ENCODE measurements at places on chromosomes 6 and 20. TPM values are rescaled to one million over a fixed set of nuclear protein-coding genes. Genes with fewer than 3 reads are reported as not detected.
A peak's percentile ranks its signal among the peaks of the same experiment; 100 is the strongest.

DNA sequence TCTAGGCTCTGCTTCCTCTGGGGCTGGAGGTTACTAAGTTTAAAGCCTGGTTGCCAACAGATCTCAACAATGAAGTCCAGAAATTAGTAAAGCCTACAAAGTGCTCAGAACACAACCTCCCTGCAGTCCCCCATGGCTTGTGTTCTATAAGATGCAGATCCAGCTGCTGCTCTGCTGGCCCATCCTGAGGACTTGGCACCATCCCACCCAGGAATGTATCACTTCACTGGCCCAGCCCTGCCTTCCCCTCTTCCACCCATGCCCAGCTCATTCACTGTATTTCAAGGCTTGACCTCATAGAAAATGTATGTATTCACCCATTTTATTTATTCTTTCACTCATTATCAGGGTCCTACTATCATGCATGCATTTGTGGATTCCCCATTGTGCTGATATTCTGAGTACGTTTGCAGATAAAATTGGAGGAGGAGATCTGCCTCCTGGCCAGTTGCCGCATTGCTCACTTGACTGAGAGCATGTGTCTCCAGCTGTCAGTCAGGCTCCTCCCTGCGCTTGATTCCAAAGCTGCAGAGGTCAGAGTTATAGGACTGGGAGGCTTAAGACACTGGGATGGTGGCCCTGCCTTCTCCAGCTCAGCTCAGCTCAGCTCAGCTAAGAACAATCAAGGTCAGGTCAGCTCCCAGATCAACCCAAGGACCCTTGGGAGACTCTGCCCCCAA, 104.8 kb downstream of the MAFB start:
- H3K4me1 ChIP-seq: no peaks in the 10 kb centered on the region
- DNase-seq: no peak
- peaks cover 5% of the 10 kb centered on the region for H3K27me3 ChIP-seq

Gene ADGRB3
- total RNA-seq: 0.87 TPM

GRCh38 chr6:135008072-135008940, 46.3 kb downstream of the HBS1L start:
- no peak overlapping the region for H3K4me3 ChIP-seq
- no peak for DNase-seq
- H3K27me3 ChIP-seq: no peaks in the 10 kb centered on the region
- H3K27ac ChIP-seq: no peak overlapping the region

DNA sequence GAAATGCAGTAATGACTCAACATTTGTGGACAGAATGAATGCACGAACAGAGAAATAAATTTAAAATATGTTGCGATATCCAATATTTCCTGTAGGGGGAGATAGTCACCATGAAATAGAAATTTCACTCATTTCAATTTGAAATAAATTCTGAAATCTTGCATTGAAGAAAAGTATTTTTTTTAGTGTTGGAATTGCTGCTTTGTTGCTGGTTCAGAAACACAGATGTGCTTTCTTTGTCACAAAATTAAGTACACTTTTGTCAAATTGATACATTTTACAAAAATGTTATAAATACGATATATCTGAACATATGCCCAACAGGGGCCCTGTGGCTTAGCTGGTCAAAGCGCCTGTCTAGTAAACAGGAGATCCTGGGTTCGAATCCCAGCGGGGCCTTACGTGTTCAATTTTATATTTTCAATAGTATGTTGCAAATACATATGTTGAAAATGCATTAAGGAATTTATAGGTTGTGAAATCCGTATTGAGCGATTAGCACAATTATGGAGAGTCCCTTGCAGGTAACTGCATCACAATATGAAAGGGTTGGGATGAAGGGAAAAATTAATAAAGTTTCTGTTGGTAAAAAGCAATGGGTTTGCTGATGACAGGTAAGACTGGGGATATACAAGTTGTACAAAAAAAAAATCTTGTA, 85.4 kb upstream of the PRSS16 start:
- no peaks in the 10 kb centered on the region for H3K36me3 ChIP-seq
- H3K27ac ChIP-seq: no peak overlapping the region
- DNase-seq: peak; percentile 53
- H3K4me1 ChIP-seq: peaks cover 5% of the 10 kb centered on the region
- H3K27me3 ChIP-seq: peaks cover 4% of the 10 kb centered on the region

DNA sequence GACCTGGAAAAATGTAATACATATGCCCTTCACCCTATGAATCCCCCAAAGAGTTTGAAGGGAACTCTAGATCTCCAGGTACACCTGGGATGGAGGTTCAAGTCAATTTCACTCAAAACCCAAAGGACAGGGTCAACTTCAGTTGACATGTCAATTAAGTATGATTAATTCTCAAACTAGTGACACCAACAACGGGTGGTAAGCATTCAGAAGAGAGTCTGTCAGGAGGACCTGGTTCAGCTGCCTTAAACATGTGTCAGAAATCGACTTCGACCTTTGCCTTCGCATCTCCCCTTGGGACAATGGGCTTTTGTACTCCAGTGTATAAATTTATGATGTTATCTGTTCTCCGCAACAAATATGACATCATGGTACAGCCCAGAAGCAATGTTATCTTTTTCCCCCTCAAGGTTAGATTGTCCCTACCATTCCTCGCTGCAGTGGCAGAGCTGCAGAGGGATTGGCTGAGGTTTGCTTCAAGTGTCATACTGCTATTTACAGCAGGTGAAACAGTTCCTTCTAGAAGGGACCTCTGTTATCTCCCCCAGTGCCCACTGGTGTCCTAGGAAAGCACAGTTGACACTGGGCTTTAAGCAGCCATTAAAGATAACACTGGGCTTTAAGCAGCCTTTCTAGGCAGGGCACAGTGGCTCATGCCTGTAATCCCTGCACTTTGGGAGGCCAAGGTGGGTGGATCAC, 94.7 kb upstream of the SNX9 start:
- H3K36me3 ChIP-seq: no peaks in the 10 kb centered on the region
- DNase-seq: no peak
- H3K4me3 ChIP-seq: no peak overlapping the region
- H3K4me1 ChIP-seq: no peaks in the 10 kb centered on the region
- no peak overlapping the region for H3K27ac ChIP-seq
